ENCODE measurements at places on chromosomes 3 and 15.

DNA sequence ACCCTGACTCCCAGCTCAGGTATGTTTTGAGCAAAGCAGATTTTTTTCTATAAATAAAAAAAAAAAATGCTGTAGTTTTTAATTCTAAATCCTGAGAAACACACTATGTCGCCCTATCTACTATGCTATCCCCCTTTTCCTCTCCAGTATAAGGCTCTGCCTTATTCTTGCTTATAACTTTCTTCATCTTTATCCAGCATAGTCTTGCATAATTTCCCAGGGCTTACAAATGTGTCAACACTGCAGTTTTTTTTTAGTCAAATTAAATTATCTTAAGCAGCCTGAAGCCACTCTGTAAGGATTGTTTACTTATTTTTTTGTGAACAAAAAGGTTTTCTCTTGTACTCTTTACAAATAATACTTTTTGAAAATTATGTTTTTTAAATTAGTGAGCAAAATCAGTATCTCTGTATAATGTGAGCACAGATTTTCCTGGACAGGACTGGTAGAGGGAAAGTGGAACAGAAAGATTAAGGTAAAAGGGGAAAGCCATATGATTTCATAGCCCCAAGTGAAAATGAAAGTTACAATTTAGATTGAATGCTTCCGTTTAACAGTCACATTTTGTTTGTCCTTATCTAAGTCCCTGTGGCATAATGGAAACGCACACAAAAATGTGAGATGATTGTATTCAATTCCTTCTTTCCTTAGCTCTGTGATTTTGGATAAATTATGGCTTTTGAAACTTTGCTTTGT lies 5.6 kb upstream of the PYDC2 start:
- DNase-seq: no peak

- no peak for DNase-seq
Measured at GRCh38 chr15:49620199-49620598, 419 bp downstream of the FAM227B start.

DNA sequence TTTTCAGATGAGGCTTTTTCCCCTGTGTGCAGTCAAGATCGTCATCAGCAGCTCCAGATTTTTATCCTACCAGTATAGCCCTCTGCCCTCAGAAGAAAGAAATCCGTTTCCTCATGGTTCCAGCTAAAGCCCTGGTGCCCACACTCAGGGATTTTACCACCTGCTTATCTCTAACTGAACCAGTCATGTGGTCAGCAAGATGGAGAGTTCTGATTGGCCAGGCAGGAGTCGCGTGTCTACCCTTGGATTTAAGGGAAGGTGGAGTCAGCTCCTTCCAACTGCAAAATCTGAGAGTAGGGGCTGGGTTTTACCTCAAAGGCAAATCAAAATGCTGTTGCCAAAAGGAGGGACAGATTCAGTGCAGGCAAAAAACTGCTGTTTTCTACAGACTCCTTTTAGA lies 135.3 kb downstream of the LRTM1 start:
- no peak for DNase-seq

DNA sequence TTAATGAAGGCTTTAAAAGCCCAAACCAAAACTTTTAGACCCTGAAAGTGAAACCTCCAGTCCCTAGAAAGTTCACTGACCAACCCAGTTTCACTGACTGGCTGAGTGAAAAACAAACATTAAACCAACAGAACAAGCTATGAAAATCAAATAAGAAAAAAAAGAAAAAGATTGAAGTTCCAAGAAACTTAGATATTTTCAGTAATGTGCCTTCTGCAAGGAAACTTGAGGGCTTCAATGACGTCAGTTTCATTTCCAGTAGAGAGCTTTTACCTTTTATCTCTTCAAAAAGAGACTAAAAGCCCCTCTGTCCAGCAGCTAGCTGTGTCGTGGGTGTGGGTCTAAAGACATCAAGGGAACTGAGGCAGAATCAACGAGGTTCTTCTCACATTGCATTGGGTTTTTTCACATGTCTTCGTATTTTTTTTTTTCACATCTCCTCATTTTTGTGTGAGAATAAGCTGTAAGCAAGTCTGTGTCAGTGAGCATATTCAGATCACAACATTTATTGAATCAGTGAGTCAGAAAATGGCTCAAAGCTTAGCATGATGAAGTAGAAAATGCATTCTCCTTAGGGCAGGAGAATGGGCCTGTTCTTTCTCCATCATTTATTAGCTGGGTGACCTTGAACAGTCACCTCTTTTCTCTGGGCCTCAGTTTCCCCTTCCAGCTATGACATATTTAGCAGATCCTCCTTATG lies 54.8 kb upstream of the BCL6 start:
- no peak for DNase-seq

GRCh38 chr3:7188551-7188950 lies 327.6 kb downstream of the GRM7 start:
- no peak for DNase-seq

DNA sequence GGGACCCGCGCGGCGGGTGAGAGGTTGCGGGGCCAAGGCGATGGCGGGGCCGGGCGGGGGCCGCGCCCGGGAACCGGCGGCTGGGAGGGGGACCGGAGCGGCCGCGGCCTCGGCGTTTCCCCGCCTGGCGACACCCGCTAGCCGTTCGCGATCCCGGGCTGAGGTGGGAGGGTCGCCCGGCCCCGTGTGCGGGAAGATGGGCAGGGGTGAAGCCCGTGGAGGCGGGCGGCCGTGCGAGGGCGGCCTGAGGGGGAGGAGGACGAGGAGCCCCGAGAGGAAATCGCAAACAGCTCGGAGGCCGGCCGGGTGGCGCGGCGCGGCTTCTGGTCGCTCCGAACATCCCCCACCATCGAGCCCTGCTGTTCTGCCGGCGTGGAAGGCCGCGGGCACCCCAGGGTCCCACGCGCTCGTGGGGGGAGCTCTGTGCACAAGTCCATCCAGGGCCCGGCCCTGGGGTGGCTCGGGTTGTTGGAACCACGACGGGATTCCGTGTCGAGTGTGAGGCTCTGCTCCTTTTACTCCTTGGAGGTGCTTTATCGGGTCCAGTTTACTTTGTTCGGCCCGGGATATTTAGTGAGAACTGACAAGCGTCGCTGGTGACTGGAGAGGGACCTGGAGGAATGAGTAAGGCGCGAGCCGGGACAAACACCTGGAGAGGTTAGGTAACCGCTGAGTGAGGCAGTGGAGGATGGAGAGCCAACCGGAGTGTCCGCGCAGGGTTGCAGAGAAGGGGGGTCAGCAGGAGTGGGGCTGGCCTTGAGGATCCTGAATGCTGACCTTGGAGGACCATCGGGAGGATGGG lies 728 bp downstream of the CRTC3 start:
- DNase-seq: peak; percentile 51

- DNase-seq: no peak
Measured at GRCh38 chr3:133863911-133864310, 31.8 kb downstream of the RAB6B start.

DNA sequence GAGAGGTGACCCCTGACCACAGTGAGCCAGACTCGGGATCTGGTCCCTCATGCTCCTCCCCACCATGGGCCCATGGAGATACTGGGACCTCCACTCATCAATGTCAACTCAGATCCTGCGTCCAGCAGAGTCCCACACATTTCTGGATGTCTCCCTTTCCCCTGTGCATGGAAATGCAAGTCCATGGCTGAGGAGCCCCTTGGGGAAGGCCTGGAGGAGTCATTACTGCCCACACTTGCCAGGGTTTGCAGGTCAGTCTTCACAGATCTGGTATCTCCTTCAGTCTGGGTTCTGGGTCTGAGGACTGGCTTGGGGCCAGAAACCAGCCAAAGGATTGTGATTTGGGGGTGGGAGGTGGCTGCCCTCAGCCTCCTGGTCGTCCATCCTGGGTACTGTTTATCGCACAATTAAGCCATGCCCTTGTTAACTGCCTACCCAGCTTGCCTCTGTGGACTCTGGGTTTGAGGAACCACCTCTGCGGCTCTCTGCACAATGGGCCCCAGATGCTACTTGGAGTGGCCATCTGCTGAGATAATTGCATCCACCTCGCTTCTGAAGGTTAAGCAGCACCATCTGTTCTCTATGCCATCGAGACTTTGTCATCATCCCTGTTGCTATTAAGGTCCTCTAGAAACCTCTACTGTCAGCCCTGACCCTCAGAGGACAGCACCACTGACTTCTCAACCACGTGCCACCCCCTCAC lies 49.9 kb upstream of the KLF13 start:
- no peak for DNase-seq

DNA sequence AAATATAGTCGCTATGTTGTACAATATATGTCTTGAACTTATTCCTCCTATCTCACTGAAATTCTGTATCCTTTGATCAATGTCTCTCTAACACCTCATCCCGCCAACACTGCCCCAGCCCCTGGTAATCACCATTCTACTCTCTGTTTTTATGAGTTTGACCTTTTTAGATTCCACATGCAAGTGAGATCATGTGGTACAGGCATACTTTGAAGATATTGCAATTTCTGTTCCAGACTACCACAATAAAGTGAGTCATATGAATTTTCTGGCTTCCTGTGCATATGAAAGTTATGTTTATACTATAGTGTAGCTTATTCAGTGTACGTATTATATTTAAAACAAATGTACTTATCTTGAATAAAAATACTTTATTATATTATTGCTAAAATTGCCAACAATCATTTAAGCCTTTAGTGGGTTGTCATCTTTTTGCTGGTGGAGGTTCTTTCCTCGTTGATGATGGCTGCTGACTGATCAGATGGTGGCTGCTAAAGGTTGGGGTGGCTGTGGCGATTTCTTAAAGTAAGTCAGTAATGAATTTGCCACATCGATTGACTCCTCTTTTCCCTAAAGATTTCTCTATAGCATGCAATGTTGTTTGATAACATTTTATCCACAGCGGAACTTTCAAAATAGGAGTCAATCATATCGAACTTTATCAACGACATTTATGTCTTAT lies 257.2 kb downstream of the NFKBIZ start:
- no peak for DNase-seq

GRCh38 chr3:49702672-49703071 lies 13.3 kb downstream of the RNF123 start:
- DNase-seq: no peak

GRCh38 chr3:14288177-14288788 lies 109.7 kb downstream of the LSM3 start:
- no peak for DNase-seq

DNA sequence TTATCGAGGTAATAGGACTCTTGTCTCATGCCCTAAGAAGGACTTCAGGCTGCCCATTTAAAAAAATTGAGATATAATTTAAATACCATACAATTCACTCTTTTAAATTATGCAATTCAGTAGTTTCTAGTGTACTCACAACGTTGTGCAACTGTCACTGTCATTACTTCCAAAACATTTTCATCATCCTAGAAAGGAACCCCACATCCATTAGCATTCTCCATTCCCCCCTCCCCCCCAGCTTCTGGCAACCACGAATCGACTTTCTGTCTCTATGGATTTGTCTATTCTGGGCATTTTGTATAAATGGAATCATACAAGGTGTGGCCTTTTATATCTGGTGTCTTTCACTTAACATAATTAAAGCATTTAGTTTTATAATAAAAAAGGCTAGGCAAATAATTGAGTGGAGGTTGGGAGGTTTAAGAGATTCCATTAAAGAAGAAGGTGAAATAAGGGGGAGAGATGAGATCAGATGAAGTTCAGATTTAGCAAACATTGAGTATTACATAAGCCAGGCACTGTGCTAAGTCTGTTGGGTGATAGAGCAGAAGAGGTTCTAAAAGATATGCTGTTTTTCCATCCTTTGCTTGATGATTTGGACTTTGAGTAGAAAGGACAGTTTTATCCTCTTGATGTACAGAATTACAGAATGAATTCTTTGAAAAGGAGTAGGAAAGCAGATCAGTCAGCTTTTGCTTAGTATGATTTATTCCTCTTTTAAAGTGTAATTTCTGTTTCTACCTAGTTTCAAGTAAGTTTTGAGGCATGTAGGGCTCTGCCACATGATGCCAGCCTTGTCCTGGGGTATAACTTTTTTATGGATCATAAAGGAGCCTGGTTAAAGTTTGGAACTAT lies 36.3 kb downstream of the UBE2E2 start:
- no peak for DNase-seq

GRCh38 chr3:112437146-112438022 lies 61.9 kb downstream of the BTLA start:
- DNase-seq: no peak

- no peak for DNase-seq
Measured at GRCh38 chr3:194824100-194824499, 138.4 kb downstream of the FAM43A start.

DNA sequence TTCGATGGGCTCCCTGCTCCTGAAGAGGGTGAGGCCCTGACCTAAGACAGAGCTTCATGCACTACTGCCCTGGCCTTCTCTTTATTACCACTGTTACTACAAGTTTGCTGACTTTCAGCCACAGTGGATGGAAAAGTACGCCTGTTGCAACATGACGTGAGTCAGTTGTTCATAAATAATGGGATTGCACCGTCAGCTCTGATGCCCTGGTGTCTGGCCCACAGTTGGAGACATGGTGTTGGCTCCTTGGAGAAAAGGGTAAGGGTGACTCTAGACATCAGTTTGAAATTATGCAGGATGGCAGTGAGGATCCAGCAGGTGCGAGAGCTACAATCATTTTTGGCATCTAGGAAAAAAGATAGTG lies 5.5 kb downstream of the PAQR5 start:
- no peak for DNase-seq

DNA sequence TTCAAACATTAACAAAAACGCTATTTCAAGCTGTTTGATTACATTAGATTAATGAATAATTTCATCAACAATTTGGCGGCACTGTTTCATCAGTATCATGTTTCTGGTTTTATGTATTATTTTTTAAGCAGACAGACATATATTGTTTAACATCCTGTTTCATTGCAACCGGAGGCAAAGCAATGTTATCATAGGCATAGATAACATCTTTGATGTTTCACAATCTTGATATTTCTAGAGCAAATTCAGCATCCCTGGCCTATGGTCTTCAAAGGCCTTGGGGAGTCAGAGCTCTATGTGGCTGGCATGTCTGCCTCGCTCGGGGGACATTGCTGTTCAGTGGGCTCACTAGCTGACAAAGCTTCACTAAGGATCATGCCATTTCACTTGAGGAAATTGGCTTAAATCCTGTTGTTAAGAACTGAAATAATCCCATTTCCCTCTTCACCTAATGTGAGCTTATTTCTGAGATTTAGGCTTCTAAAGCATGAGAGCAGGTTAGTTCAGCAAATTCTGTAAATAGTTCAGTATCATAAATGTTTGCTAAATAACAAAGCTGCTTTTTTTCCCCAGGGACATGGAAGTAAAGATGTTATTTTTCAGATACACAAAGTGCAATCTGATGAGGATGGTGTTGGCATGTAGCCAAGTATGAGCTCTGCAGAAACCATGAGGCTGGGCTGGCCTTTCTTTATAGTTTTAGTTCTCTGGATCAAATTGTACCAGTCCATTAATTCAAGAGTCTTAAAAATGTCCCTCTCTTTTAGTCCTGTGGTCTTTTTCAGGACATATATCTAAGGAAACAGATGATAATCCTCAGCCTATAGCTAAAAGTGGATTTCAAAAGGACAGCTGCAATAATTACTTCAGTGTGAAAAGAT lies 941.4 kb downstream of the PLOD2 start:
- DNase-seq: no peak

DNA sequence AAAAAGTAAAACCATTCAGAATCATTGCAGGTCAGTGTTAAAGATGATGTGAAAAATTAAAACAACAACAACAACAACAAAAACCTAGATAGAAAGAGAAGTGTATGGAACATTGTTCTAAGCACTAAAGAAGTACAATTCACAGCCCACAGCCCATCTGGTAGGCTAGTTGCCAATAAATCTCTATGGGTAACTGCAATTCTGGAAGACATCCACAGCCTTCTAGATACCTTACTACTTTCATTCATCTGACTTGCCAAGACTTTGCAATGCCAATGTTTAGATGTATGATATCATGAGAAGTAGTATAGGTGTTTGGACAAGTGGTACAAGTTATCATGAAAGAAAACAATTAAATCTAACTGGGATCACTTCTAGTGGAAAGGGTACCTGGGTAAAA lies 198.6 kb downstream of the VGLL3 start:
- no peak for DNase-seq

All from 8988T (cell line).